Kasumi-1 (cell line): ENCODE measurements at places on chromosomes 4 and X.
A peak's percentile ranks its signal among the peaks of the same experiment; 100 is the strongest.

- peak; percentile 34 for DNase-seq
Observed at GRCh38 chr4:177596035-177596434, 153.8 kb upstream of the AGA start.

- DNase-seq = no peak
Observed at GRCh38 chr4:124737619-124738018, 25.1 kb upstream of the ANKRD50 start.

GRCh38 chr4:164847016-164847415 lies 30.0 kb upstream of the APELA start:
- no peak for DNase-seq

GRCh38 chr4:6983544-6984142 lies 59.5 kb upstream of the TADA2B start:
- peak; percentile 52 for DNase-seq

DNA sequence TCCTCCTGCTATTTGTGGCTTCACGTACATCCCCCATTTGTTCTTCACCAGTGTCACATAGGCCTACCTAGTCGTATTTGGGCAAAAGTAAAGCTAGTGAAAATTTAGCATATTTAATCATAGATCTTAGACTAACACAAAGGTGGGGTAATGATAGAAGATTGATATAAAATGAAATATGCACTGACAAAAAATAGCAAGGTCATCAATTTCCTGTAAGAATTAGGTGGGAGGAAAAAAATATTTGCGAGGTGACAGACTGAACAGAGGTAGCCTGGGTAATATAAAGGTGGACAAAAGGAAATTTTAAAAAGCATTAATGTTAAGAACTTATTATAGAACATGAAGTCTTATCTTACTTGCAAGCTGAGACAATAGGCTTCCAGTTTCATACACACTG lies 239.9 kb downstream of the PCDH10 start:
- no peak for DNase-seq

DNA sequence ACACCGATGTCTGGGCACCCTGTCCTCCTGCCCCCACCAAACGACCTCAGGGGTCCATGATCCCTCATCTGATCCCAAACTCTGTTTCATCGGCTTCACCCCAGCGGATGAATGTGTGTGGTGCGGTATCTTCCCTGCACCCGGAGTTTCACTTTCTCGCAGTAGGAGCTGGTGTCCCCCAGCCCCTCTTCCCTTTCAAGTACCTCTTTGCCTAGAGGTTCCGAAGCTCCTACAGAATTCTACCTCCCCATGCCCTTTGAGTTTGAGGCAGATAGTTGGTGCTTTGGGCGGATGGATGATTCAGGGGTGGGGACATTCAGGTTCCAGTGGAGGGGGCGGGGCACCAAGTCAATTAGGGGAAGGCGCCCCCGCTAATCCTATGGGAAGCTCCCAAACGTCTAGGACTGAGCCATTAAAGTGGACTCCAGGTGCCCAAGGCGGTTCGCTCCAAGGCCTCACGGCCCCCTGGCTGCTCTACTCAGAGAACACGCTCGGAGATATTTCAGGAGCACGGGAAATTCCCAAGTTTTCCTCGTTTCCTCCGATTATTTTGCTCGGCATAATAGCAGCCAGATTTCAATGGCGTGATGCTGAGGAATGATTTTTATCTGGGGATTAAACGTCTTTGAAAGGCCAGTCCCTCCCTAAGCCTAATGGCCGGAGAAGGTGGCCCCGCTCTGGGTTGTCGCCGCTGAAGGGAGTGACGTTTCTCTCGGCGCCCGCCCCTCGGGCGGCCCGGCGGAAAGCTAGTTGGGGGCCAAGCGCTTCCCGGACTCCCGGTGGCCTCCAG lies 1.3 kb downstream of the MSX1 start:
- DNase-seq = peak; percentile 26

DNA sequence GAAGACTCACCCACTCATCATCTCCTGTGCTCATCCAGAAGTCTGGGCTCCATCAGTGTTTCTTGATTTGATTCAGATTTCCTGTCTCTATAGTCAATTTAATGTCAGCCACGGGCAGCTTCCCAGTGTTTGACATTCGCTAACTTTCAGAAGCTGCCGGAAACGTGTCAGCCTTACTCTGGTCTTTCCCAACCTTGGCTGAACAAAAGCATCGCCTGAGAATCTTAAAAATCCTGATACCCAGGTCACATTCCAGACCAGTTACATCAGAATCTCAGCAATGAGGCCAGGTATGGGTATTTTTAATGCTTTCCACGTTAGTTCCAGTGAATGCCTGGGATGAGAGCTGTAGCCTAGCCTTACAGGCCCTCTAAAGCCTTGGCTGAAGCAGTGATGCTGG lies 233.8 kb downstream of the FRMPD4 start:
- DNase-seq = no peak

DNA sequence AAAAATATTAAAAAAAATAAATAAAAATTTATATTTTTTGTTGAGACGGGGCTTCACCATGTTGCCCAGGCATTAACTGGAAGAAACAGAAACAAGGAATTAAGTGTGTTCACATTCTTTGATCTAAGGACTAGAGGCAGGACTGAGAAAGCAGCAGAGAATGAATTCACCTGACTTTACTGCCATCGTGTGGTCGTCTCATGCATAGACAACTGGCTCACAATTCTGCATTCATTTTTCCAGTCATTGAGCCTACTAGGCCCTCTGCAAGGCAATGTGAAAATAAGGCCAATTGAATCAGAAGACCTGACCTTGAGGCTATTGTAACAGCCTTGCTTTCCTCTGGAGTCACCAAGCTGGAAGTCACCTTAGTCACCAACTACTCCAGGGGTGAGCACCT lies 37.4 kb downstream of the LHFPL1 start:
- peak; percentile 39 for DNase-seq

DNA sequence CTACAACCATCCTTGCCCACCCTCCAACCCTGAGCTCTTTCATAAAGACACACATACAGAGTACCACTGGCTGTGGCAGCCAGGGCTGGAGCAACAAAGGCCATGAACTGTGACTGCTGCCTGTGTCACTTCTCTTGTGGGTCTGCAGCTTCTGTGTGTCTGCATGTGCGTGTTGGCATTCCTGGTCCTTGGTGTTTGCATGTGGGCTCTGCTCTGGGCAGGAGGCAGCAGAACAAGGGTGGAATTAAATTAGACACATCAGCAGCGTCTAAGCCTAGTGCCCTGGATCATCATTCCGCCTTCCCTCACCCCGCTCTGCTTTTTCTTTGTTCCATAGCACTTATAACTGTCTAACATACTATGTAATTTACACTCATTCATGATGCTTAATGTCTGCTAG lies 157.7 kb downstream of the MGST2 start:
- DNase-seq = no peak

- DNase-seq = no peak
Observed at GRCh38 chr4:93466446-93466845, 362.1 kb upstream of the ATOH1 start.

DNA sequence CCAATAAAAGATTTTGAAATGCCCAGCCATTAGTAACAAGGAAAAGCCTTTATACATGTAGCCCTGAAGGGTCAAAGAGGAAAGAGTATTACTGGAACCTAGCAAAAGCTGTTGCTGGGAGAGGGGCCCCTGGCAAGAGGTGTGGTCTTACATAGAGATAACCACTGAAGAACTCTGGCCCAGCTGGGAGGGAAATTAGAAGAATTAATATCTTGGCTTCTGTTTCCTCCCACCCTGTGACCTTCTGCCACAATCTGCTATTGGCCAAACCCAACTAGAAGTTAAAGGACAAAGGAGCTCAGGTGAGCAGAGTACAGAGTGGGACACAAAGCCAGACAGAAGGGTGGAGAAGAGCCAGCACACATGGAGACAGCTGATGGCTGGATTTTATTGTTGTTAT lies 39.3 kb upstream of the CCNG2 start:
- DNase-seq = no peak

DNA sequence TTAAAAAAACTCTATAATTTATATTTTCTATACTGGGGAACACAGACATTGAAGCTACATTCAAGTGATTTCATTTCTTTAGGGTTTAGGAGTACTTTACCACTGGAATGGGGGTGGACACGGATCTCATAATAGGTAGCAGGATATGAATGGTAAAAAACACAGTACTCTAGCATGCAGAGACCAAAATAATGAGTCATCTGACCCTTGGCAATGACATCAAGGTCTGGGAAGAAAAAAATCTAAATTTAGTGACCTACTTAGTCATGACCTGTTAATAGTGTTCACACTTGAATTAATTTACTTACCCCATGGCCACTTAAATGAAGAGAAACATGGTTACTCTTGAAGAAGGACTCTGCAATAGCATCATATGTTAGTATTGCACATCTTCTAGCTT lies 187.9 kb downstream of the EPHA5 start:
- DNase-seq = no peak

DNA sequence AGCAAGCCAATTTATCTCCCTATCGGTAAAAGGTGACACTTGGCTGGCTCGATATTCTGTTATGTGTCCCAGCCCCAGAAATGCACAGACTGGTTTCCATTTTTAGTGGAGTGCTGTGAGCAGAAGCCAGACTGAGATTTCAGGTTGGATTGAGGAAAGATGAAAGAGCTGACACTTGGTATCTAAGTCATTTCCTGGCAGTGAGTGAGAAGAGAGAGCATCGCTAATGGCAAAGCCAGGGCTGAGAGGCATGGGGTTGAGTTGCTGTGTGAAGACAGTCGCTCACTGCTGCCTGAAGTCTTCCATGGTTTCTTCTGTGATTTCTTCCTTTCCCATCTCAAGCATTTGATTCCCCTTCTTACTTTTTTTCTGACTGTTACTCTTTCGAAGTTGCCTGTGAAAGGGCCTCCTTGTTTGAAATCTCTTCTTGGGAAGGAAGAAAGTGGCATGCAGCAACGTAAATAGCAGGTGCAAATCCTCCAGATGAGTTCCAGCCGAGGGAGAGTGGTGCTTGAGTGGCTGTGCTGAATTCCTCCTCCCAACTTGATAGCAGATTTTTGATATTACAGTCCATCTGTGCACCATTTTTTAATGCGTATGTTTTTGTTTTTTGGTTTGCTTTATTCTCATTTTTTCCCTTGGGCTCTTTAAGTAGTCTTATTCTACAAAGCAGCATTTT lies 109.2 kb upstream of the LIMCH1 start:
- DNase-seq = no peak

- DNase-seq = no peak
Observed at GRCh38 chr4:160276785-160277325, 1174.0 kb downstream of the RAPGEF2 start.

GRCh38 chr4:76752861-76753501 lies 145.0 kb downstream of the SOWAHB start:
- DNase-seq = no peak

DNA sequence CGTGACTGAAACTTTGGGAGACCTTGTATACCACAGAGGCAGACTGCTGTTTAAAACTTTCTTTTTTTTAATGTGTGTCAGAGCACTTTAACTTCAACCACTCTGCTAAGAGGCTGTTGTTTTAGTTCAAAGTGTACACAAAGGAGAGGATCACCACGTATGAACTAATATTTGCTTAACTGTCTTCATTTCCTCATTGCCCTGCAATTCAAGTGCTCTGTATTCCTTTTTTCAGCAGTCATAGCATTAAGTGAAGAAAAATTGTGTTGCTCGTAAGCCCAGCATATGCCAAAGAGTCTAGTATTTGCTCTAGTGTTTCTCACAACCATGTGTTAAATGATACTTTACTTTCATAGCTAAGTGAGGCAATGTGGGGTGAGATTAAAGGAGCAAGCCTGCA lies 63.0 kb upstream of the HHIP start:
- no peak for DNase-seq

- no peak for DNase-seq
Observed at GRCh38 chr4:63171341-63171740, 1237.9 kb downstream of the TECRL start.

DNA sequence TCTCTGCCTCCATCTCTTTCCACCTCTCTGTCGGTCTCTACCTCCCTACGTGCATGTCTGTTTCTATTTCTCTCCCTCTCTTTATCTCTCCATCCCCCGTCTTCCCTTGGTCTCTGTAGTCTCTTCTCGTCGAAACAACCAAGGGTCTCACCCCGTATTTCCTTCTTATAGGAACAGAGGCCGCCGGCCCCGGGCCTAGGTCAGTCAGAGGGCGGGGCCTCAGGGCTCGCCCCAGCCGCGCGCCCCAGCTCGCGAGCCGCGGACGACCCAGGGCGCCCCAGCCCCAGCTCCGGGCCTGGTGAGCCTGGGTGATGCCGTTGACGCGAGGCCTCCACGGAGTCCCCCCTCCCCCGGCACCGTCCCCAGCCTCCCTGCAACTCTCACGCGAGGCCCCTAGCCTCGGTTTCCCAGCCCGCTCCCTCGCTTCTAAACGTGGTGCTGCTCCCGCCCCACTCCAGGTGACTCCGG lies 6.6 kb downstream of the TIMM17B start:
- no peak for DNase-seq

- no peak for DNase-seq
Observed at GRCh38 chrX:107825698-107826237, at the start of gene MID2. MID2 (plus strand) TSS chrX:107825866; CDS start chrX:107826427, 561 bp downstream.

- DNase-seq = peak; percentile 87
Observed at GRCh38 chr4:63459329-63459728, 949.9 kb downstream of the TECRL start.

DNA sequence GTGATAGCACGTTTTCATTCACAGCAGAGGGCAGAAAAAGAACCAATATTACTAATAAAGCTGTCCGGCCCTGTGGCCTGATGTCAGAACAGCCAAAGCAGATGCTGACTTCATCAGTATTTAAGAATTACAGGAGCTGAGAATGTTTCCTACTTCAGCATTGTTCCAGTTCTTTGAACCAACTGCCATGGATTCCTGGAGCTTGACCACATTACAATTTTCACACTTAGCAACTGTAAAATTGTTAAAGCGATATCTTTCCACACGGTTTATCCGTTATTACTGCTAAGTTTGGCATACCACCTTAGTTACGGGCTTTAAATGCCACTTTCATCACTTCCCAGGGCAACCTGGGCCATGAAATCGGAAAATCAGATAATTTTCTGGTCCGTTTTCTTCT lies 118.2 kb downstream of the EPHA5 start:
- DNase-seq = no peak

- DNase-seq = no peak
Observed at GRCh38 chr4:137310593-137311490, 221.5 kb downstream of the PCDH18 start.

DNA sequence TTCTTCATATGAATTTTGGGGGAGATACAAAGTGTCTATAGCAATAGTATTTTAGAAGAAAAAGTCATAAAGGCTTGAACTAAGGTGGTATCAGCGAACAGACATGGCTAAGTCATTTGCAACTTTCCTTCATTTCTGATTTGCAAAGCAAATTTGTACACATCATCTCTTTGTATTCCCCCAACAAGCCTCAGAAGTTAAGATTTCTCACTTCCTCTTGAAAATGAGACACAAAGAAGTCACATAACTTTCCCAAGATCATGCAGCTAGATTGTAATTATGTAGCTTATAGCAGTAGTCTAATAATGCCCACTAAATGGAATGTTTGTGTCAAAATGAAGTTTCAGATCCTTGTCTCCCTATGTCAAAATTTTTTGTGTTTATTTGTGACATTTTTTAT lies 709.8 kb upstream of the HS3ST1 start:
- no peak for DNase-seq

- DNase-seq = no peak
Observed at GRCh38 chr4:100208964-100209363, 18.7 kb upstream of the DDIT4L start.

- peak; percentile 22 for DNase-seq
Observed at GRCh38 chr4:7335344-7336066, 99.2 kb downstream of the PSAPL1 start.

- no peak for DNase-seq
Observed at GRCh38 chr4:81850701-81851100, 379.0 kb upstream of the RASGEF1B start.

- DNase-seq = no peak
Observed at GRCh38 chrX:46125111-46125510, 420.1 kb downstream of the ZNF674 start.
